GM12878 (cell line): ENCODE measurements at places on chromosomes 16 and 17. TPM values are rescaled to one million over a fixed set of nuclear protein-coding genes. Genes with fewer than 3 reads are reported as not detected.

Gene PRAC1
- polyA plus RNA-seq = not detected in 2 replicates

DNA sequence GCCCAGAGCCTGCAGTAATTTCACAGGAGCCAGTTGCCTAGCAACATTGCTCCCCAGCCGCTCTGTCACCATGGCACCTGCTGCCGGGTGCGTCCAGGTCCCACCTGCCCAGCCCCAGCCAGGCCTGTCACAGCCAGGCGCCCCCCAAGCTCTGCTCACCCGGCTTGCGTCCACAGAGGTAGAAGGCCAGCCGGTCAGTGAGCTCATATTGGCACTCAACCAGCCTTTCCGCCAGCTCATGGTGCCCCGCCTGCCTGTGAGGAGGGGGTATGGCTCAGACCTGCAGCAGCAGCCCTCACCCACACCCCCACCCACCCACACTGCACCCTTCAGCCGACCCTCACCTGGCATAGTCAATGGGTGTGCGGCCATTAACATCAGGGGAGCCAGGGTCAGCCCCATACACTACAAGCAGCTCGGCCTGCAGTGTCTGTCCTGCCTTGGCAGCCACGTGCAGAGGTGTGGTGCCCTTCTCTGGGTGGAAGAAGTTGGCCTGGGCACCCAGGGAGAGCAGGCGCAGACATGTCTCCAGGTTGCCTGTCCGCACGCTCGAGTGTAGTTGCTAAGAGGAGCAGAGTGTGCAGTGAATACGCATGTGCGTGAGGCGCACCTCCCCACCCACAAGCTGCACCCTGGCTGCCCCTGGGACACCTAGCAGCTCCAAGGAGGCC is 7.7 kb downstream of the GIT1 start:
- DNase-seq = no peak

DNA sequence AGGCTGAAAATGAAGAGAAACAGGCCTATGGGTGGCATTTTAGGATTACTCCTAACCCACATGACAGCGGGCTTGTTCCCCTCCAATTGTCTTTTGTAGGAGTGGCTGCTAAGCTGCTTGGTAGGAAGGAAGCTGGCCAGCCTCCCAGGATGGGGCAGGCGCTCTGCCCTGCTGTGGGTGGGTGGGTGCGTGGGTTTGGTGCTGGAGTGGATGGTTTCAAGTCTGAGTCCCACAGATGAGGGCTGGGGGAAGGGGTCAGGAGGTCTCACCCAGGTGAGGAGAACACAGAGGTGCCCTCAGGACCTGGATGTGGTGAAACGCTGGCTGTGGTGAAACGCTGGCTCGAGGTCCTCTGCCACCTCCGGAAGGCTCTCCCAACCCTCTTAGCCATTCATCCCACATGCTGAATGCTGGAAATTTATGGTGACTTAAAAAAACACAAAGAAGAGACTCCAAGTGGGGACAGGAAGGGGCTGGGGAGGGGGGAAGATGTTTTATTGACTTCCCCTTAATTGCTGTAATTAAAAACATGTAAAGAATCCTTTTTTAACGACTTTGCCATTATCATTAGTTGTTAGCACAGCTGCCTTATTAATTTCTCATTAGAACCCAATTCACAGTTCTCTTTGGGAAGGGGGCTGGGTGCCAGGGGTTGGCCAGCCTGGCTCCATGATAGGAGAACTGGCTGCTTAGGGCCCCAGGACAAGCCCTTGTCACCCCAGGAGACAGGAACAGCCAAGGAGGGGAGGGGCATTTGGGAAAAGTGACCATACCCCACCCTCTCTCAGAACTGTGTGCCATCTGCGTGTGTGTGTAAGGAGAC is 153.5 kb upstream of the CDC42EP4 start:
- no peak for DNase-seq

Gene GAST
- polyA plus RNA-seq = not detected in 2 replicates

DNA sequence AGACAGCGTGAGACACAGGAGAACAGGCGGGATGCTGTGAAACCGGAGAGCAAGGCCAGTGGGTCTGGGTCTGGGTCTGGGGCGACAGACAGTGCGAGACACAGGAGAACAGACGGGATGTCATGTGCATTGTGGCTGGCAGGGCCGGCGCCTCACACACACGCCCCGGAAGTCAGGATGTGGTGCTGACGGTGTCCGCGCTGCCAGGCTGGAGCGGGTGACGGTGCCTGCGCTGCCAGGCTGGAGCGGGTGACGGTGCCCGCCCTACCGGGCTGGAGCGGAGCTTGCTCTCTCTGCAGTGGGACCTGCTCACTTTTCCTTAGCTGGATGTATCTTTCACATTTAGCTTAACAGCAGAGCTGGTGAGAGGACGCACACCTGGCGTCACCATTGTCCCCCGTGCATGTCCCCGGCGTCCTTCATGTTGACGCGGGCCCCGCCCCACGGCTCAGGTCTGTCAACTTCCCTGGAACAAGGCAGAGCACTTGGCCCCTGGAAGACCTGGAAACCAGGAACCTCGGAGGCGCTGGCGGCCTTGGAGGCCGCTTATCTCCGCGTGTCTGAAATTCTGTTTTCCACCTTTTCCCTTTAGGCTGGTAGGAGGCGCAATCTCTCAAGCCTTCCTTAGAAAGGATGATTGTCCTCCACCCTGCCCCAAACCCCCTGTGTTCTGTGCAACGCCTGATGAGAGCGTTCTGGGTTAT is 43.0 kb upstream of the ZNF750 start:
- DNase-seq = no peak

GRCh38 chr16:81720973-81721906 is 57.9 kb upstream of the PLCG2 start:
- no peak for DNase-seq

- DNase-seq = no peak
Measured at GRCh38 chr17:65609286-65609685, 47.8 kb upstream of the AXIN2 start.

Gene PMFBP1
- 0.49 and 1.3 TPM in 2 replicates for polyA plus RNA-seq

Gene EPX
- not detected in 2 replicates for polyA plus RNA-seq

DNA sequence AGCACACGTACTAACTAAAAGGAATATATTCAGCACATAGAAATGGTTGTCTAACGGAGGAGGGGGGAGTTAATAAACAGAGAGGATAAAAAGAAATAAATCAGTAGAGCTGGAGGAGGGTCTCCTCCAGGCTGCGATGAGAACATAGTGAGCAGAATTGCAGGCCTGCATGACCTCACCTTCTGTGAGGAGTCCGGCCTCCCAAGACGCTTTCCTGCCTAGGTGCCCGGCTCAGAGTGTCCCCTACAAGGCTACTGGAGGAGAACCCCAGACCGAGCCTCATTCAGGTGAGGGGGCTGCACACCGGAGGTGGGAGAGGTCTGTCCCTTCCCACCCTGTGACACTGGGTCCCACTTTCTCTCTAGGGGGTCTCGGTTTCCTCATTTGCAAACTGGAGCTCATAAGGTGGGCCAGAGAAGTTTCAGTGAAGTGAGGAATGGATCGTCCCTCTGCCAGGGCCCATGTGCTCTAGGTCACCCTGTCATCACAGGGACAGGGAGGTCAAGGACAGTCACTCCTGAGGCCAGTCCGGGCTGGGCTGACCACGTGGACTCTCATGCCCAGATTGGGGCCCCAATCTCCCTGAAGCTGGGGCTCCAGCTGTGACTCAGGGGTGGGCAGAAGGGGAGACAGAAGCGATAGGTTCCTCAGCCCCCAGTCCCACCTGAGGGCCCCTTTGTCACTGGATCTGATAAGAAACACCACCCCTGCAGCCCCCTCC is 3.3 kb upstream of the HBM start:
- DNase-seq = no peak

GRCh38 chr17:41915566-41915965 is 3.2 kb downstream of the ACLY start:
- no peak for DNase-seq

GRCh38 chr17:78765821-78766220 is 16.3 kb downstream of the CYTH1 start:
- no peak for DNase-seq

Gene ZNF19
- 1.8 and 3.0 TPM in 2 replicates for polyA plus RNA-seq

DNA sequence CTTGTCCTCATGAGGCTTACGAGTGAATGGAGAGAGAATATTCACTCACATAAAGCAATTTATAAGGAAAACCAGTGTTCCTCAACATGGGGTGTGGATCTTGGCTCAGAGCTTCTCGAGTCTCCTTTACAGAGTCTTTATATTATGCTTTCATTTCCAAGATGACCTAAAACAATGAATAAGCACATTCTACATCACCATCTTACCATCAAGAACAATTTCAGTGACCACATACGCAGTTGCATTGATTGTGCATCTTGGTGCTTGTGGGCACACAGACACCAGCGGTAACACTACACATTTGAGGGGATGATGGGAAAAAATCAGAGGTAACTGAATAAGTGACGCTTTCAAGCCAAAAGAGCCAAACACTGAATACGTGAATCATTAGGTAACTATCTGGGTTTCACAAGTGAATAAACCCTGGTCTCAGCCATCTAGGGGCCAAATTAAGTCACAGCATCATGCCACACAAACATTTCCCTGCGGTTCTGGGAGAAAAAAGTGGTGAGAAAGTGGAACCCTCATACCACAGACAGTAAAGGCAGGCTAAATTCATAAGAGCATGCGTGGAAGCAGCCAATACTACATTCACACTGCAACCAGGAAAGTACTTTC is 9.4 kb downstream of the CWC25 start:
- DNase-seq = no peak

Gene SPNS2
- polyA plus RNA-seq = 0.53 and 1.1 TPM in 2 replicates

- DNase-seq = no peak
Measured at GRCh38 chr16:2343211-2343610, 2.7 kb upstream of the ABCA3 start.

DNA sequence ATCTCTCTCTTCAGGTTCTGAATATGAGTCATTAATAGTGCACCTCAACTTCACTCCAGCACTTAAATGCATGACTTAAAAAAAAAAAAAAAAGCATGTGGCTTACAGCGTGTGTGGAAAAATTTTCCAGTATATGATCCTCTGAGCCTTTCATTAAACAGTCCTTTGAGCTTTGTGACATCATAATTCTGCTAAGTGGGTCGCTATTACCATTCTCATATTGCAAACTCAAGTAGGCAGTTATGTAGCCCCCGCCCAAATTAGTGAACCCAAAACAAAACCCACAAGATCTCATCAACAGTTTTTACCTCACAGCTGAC is 672 bp downstream of the CMTR2 start:
- no peak for DNase-seq
